ENCODE measurements at places on chromosomes 7 and 10. TPM values are rescaled to one million over a fixed set of nuclear protein-coding genes. Genes with fewer than 3 reads are reported as not detected.

- no peak for DNase-seq
- no peaks in the 10 kb centered on the region for H3K36me3 ChIP-seq
- no peak overlapping the region for H3K4me3 ChIP-seq
- peaks cover 6% of the 10 kb centered on the region for H3K27me3 ChIP-seq
- H3K4me1 ChIP-seq = peaks cover 4% of the 10 kb centered on the region
Measured at GRCh38 chr7:25520017-25520416, 291.7 kb upstream of the NPVF start.

DNA sequence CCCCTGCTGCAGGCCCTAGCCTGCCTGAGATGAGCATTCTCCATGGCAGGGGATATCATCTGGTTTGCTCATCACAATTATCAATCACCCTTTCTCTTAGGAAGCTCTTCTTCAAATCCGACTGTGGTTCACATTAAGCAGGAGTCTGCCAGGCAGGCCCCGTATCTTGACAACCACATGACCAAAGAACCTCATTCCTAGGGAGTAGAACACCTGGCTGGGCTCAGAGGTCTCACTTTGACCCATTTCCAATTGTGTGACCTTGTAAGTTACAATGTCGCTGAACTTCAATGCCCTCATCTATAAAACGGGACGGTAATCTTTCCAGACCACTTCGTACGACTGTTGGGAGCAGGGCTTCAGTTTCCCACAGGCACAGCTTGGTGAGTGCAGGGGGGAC lies 156.4 kb upstream of the PCBD1 start:
- DNase-seq = no peak
- H3K4me1 ChIP-seq = peaks cover 50% of the 10 kb centered on the region
- no peak overlapping the region for H3K4me3 ChIP-seq

DNA sequence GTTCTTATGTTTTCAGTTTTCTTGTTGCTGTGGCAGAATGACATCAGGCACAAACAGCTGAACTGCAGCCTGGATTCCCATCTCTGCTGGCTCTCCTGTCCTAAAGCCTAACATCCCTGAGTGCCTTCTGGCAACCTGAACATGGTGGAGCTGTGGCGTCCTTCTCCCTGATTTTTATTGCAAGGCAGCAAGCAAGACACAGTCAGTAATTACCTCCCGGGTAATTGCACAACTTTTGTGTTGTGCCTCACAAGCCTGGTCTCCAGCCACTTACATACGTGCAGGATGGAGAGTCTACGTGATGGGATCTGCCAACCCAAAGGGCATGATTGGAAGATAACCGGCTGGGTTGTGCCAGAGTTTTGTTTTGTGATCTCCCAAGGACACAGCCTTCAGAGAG lies 116.1 kb upstream of the PARD3 start:
- no peaks in the 10 kb centered on the region for H3K4me1 ChIP-seq
- no peaks in the 10 kb centered on the region for H3K36me3 ChIP-seq
- no peaks in the 10 kb centered on the region for H3K27me3 ChIP-seq
- H3K27ac ChIP-seq = no peak overlapping the region
- H3K4me3 ChIP-seq = no peak overlapping the region

DNA sequence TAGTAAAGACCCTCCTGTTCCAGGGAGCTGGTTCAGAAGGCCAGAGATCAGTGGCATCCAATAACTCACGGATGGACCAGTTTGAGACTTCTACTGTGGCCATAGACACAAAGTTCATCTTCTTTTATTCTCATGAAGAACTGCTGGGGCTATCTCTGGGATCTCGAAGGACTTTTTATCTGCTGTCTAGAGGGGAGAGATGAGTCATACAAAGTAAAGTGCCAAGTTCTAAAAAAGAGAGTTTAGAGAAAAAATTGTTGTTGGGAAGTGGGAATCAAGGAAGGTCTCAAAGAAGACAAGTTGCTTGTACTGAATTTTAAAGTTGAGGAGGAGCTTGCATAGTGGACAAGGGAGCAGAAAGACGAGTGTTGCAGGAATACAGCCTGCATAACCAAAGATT lies 8.0 kb upstream of the FAM221A start:
- H3K27me3 ChIP-seq = no peaks in the 10 kb centered on the region
- no peak overlapping the region for H3K27ac ChIP-seq
- no peak overlapping the region for H3K4me3 ChIP-seq
- no peak for DNase-seq

- H3K27ac ChIP-seq = no peak overlapping the region
- no peaks in the 10 kb centered on the region for H3K4me1 ChIP-seq
- H3K36me3 ChIP-seq = no peaks in the 10 kb centered on the region
- no peaks in the 10 kb centered on the region for H3K27me3 ChIP-seq
- H3K4me3 ChIP-seq = no peak overlapping the region
Measured at GRCh38 chr10:80322711-80323110, 33.3 kb upstream of the MAT1A start.

GRCh38 chr7:17234030-17234397 lies 64.4 kb upstream of the AHR start:
- no peak overlapping the region for H3K4me3 ChIP-seq
- no peak for DNase-seq
- peaks cover 1% of the 10 kb centered on the region for H3K4me1 ChIP-seq
- no peaks in the 10 kb centered on the region for H3K36me3 ChIP-seq
- no peaks in the 10 kb centered on the region for H3K27me3 ChIP-seq

DNA sequence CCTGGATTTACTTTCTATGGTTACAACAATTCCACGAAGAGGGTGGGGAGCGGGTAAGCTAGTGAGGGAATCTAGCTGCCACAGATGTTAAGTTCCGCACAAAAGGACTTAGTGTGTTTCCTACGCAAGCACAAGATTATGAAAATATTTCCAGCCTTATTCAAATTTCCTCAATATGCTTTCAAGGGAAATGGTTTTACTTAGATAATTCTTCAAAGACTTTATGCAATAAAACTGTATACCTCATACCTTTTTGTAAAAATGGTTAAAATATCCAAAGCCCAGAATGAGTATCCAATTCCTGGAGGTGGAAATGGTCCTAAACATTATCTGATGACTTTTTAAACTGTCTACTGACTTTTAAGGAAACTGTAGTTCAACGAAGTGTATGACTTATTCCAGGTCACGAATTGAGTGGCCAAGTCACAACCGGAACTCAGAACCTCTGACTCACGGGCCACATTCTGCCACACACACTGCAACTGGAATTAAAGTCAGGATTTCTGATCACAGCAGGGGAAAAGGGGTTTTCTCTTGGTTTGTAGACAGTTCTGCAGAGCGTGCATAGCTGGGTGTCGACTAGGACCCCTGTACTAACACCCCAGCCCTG lies 20.2 kb upstream of the INSIG1 start:
- no peak overlapping the region for H3K27ac ChIP-seq
- H3K36me3 ChIP-seq = no peaks in the 10 kb centered on the region
- H3K4me1 ChIP-seq = peaks cover 2% of the 10 kb centered on the region

DNA sequence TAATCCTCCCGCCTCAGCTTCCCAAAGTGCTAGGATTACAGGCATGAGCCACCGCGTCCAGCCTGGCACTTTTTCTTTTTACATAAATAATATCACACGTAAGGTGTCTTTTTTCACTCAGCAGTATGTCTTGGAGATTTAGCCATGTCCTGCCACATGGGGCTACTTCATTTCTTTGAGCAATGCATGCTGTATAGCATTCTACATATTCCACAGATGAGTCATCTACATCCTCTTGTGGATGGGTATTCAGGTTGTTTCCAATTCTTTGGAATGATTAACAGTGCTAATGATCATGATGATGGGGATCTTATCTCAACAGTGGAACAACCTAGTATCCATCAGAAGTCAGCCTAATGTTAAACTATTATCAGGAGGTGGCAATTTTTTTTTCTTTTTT lies 50.8 kb downstream of the ZNF503 start:
- DNase-seq = peak; percentile 34
- H3K27ac ChIP-seq = no peak overlapping the region
- H3K36me3 ChIP-seq = no peaks in the 10 kb centered on the region
- peaks cover 5% of the 10 kb centered on the region for H3K27me3 ChIP-seq

DNA sequence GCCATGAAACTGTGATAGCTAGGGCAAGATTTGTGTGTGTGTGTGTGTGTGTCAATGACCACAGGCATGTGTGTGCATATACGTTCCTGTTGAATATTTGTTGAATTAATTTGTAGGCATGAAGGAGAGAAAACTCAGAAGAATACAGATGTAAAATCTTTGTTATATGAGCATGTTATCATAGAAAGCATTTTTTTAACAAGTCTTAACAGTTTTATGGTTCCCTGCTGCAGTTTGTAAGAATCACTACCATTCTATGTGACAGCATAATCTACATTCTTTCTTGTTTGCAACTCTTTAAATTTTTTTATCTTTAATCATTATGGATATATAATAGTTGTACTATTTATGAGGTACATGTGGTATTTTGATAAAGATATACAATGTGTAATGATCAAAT lies 130.3 kb downstream of the CD36 start:
- DNase-seq = no peak
- peaks cover 10% of the 10 kb centered on the region for H3K4me1 ChIP-seq
- peaks cover 16% of the 10 kb centered on the region for H3K36me3 ChIP-seq
- H3K27me3 ChIP-seq = no peaks in the 10 kb centered on the region

DNA sequence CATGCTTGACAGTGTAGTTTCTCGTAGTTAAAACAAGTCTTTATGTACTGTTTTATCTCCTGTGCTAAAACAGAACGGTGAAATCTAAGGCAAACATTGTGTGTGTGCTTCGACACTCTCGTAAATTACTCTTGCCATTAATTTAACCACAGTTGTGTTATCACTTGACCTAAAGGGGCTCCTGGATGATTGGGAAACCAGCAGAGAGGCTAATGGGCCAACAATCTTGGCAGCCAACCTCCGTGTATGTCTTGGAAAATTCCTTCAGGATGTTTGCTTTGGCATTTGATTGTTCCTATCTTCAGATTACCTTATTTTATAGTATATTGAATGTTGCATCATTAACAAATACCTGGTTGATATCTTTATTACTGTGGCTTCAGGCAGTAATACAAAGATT lies 409.5 kb downstream of the SDK1 start:
- no peak overlapping the region for H3K27ac ChIP-seq
- no peak overlapping the region for H3K4me3 ChIP-seq
- H3K36me3 ChIP-seq = no peaks in the 10 kb centered on the region

GRCh38 chr7:35015346-35015859 lies 21.9 kb downstream of the DPY19L1 start:
- H3K4me3 ChIP-seq = no peak overlapping the region
- no peaks in the 10 kb centered on the region for H3K4me1 ChIP-seq
- H3K36me3 ChIP-seq = peaks cover 11% of the 10 kb centered on the region
- no peaks in the 10 kb centered on the region for H3K27me3 ChIP-seq
- peak overlapping the region; percentile 58 for H3K27ac ChIP-seq
- no peak for DNase-seq

DNA sequence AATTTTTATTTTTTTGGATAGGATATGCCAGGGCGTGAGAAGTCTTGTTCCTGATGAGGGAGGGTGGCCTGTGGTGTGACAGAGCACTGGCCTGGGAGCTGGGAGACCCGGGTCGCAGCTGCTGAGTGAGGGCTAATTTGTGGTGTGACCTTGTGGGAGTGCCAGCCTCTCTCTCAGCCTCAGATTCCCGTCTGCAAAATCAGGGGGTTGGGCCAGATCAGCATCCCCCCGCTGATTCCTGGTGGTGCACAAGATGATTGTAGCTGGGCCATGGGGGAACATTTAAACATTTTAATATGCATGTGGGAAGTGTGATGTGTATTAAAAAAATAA lies 14.9 kb downstream of the TSPAN15 start:
- no peaks in the 10 kb centered on the region for H3K36me3 ChIP-seq
- peaks cover 7% of the 10 kb centered on the region for H3K4me1 ChIP-seq
- H3K4me3 ChIP-seq = no peak overlapping the region
- no peak for DNase-seq
- H3K27ac ChIP-seq = no peak overlapping the region
- no peaks in the 10 kb centered on the region for H3K27me3 ChIP-seq

- no peaks in the 10 kb centered on the region for H3K27me3 ChIP-seq
- no peak for DNase-seq
- H3K4me3 ChIP-seq = no peak overlapping the region
- peaks cover 25% of the 10 kb centered on the region for H3K4me1 ChIP-seq
Measured at GRCh38 chr7:35717013-35717412, 22.1 kb upstream of the HERPUD2 start.

DNA sequence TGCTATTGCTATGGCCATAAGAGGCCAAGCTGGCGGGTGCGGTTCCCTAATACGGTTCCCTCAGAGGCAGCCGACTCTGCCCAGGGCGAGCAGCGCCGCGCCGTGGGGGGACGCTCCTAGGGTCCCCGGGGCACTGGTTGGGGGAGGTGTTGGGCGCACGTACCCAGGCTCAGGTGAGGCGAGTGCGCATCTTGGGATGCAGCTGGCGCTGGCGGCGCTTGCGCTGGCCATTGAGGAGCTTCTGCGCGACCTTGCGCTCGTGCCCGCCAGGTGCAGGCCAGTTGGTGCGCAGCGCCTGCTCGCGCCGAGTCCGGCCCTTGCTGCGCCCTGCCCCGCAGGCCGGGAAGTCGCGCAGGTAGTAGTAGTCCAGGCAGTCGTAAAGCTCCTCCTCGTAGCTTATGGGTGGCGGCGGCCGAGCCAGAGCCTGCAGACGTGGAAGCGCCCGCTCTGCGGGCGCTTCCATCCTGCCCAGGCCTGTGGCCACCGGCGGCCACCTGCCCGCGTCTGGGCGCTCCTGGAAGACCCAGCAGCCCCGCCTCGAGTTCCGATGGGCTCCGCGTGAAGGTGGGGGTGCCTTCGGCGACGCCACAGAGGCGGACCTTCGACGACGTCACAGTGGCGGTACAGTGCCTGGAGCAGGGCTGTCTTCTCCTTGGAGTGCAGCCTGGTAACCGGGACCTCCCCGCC lies at the start of gene NUPR2:
Gene NUPR2 (minus strand): TSS at position 566 of the 687 bp plus-strand sequence. CDS start 103 bp downstream, at position 463.
- H3K36me3 ChIP-seq = no peaks in the 10 kb centered on the region
- H3K4me1 ChIP-seq = no peaks in the 10 kb centered on the region
- DNase-seq = no peak
- no peak within 1 kb of the TSS for H3K4me3 ChIP-seq
- H3K27ac ChIP-seq = no peak within 1 kb of the TSS

GRCh38 chr7:81725003-81725811 lies 44.6 kb downstream of the HGF start:
- H3K36me3 ChIP-seq = no peaks in the 10 kb centered on the region
- no peak overlapping the region for H3K27ac ChIP-seq
- H3K4me3 ChIP-seq = no peak overlapping the region
- no peaks in the 10 kb centered on the region for H3K4me1 ChIP-seq
- H3K27me3 ChIP-seq = no peaks in the 10 kb centered on the region

- no peaks in the 10 kb centered on the region for H3K4me1 ChIP-seq
- no peak overlapping the region for H3K4me3 ChIP-seq
- H3K27me3 ChIP-seq = no peaks in the 10 kb centered on the region
- DNase-seq = no peak
Measured at GRCh38 chr7:17994079-17994850, 33.4 kb downstream of the PRPS1L1 start.

MGAM2 gene
- 9.7 TPM for total RNA-seq

CARD11 gene
- total RNA-seq = 43.1 TPM

PIP4K2A gene
- 26.3 TPM for total RNA-seq

STEAP4 gene
- 1.2 TPM for total RNA-seq

PON1 gene
- 3.0 TPM for total RNA-seq

ADRA2A gene
- 19.3 TPM for total RNA-seq
